Left cardiac atrium (tissue), 4 donors: ENCODE measurements at places on chromosomes 12 and 14.

DNA sequence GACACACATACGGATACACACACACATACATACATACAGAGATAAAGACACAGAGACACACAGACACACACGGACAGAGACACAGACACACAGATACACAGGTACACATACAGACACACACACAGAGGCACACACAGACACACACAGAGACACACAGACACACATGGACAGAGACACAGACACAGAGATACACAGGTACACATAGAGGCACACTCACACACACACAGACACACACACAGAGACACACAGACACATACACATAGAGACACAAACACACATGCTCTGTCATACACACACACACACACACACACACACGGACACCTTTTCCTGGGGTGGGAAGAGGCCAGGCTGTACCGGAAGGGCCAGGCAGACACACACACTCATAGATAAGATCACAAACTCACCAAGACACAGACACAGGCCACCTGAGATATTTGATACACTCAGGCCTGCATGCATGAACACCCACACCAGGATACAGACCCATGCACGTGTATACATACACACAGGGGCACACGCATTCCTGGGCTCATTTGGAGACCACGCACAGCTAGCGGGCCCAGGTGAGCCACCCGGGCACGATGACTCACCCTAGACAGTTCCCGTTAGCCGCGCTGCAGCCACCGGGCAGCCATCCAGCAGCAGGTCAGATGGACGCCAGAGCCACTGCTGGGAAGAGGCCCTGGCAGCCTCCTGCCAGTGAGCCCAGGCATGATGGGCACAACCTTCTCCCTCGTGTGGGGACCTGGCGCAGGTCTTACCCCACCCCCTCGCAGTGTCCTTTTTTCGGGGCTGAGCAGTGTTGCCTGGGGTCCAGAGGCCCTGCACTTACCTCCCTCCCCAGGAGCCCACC is 1.8 kb upstream of the AHNAK2 start:
- peak; percentile 72 for DNase-seq

- DNase-seq, result no peak
Observed at GRCh38 chr12:75892731-75893408, 138.7 kb downstream of the PHLDA1 start.

DNA sequence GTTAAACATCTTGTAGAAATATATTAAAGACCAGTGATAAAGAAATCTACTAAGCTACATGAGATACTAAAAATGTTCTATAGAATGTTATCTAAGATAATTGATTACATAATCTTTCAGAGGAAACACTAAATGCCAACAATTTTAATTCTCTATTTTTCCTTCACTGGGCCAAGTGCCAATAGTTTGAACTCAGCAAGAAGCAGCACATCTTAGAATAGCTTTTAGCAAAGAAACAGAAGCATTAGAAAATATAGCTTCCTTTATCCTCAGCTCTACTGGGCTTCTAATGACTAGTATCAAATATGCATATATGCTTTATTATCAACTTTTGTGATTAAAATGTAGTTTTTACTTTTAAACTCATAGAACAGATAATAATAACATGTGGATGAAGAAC is 461.4 kb upstream of the USP15 start:
- DNase-seq, result no peak

- no peak for DNase-seq
Observed at GRCh38 chr12:3931206-3931605, 58.0 kb upstream of the PARP11 start.

DNA sequence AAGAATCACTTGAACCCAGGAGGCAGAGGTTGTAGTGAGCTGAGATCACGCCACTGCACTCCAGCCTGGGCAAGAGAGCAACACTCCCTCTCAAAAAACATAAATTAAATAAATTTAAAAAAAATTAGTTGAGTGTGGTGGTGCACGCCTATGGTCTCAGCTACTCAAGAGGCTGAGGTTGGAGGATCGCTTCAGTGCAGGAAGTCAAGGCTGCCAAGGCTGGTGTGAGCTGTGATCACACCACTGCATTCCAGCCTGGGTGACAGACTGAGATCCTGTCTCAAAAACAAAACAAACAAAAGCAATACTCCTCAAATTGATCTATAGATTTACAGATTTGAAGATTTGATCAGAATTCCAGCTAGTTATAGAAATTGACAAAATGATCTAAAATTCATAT is 92.7 kb upstream of the RESF1 start:
- DNase-seq, result no peak

DNA sequence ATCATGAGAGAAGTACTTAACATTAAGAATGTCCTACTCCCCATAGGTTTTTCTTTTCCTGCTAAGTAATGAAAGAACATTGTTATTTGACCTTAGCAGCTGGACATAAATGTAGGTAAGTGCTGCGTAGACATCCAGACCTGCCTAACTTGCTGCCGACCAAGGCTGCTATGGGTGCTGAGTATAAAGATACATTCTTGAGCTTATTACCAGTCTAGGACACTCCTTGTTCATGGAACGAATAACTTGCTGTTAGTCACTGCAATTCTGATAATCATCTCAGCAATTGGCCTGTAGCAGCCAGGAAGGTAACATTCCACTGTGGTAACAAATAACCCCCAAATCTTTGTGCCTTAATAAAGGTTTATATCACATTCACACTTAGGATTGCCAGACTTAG is 478.1 kb downstream of the VRK1 start:
- no peak for DNase-seq

DNA sequence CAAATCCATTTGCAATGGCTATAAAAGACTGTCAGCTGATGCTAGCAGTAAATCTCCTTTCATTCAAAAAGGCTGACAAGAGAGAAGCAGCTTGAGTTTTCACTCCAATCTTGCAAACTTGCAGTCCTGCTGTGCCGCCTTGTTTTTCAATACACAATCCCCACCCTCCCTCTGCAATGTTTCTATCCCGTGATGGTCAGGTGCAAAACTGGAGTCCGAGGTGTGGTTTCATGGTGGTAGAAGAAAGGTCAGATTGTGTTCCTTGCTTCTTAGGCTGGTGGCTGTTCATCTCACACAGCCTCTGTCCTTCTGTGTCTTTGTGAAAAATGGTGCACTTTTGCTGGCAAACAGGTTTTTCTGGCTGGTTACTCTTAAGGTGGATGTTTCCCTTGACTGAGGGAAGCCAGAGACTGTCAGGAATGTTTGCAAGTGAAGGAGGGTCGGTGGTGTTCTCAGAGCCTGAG is 27.7 kb upstream of the TBX3 start:
- no peak for DNase-seq

DNA sequence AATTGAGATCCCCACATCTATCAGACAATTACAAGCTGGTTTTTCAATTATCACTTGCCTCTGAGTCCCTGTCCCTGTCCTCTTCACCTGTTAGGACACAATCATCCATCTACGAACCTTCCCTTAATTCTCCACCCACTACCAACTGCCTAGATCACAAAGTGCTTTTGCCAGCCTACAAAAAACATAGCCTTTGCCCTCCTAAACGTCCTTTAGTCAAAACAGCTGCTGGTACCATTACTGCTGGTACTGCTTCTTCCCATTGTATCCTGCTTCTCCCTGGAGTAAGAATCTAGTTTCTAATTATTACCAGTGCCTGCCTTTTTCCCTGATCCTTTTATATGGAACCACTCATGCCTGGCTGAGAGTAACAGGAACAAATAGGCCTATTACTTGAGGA is 82.1 kb downstream of the CPNE8 start:
- DNase-seq, result no peak

- no peak for DNase-seq
Observed at GRCh38 chr12:5900533-5901205, 44.4 kb downstream of the ANO2 start.

DNA sequence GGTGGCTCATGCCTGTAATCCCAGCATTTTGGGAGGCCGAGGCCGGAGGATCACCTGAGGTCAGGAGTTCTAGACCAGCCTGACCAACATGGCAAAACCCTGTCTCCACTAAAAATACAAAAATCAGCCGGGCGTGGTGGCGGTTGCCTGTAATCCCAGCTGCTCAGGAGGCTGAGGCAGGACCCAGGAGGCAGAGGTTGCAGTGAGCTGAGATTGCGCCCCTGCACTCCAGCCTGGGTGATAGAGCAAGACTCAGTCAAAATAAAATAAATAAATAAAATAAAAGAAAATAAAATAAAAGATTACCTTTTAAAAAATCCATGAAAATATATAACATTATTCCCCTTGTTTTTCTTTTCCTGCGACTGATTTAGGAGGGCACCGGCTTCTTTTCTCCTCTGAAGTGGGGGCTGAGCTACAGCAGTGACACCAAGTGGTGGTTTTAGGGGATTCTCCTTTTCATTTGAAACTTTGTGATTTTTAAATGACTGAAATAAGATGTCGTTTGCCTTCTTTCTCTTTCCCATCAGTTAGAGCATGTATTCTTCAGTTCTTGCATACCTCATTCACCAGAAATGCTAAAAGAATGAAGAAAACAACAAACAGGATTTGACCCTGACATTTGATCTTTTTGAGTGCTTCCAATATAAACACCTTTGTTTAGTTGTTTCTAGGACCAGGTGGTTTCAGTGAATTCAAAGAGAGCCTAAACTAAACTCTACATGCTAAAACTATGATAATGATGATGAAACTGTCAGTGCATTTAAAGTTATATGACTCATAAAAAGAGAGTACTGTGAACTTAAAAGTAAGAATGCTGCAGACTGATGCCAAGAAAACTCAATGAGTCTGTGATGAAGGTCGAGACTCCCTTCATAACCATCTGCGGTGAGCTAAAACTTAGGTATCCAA is 22.6 kb upstream of the PKP2 start:
- DNase-seq, result no peak

GRCh38 chr14:101788016-101788635 is 26.6 kb downstream of the PPP2R5C start:
- DNase-seq, result no peak

DNA sequence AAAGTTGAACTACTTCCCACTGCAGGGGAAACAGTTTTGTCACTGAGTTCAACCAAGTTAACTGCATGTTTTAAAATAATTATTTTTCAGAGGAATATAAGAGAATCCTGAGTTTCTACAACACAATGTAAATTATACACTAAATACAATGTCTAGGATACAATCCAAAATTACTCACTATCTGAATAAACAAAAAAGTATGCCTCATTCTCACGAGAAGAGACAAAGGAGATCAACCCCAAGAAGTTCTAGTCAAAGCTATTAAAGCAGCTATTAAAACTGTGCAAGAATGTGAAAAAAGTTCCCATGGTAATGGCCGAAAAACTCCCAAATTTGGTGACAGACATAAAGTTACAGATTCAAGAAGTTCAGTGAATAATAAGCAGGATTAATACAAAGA is 8.8 kb upstream of the KCNK13 start:
- no peak for DNase-seq

- no peak for DNase-seq
Observed at GRCh38 chr14:38197784-38198335, 9.8 kb upstream of the SSTR1 start.

- no peak for DNase-seq
Observed at GRCh38 chr12:5518584-5519365, 86.9 kb downstream of the NTF3 start.

GRCh38 chr12:19085090-19085489 is 44.4 kb upstream of the PLEKHA5 start:
- no peak for DNase-seq

GRCh38 chr12:108600702-108601007 is 2.8 kb upstream of the TMEM119 start:
- DNase-seq, result no peak

GRCh38 chr12:14135996-14136395 is 154.6 kb upstream of the GRIN2B start:
- no peak for DNase-seq

DNA sequence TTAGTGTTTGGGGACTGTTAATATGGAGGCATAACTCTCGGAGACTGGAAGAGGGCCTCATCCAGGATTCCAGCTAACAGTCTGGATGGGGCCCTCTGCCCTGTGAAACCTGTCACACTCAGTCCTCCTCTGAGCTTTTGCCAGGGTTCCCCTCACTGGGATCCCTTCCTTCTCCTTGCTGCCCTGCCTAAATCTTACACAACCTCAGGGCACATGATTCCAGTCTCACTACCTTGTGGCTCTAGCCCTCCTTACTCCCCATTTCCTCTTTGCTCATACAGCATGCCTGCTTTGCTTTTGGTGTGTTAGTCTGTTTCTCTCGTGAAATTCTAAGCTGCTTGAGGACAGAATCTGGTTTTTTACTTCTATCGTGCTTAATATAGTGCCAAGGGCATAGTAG is 942 bp upstream of the GSG1 start:
- no peak for DNase-seq

DNA sequence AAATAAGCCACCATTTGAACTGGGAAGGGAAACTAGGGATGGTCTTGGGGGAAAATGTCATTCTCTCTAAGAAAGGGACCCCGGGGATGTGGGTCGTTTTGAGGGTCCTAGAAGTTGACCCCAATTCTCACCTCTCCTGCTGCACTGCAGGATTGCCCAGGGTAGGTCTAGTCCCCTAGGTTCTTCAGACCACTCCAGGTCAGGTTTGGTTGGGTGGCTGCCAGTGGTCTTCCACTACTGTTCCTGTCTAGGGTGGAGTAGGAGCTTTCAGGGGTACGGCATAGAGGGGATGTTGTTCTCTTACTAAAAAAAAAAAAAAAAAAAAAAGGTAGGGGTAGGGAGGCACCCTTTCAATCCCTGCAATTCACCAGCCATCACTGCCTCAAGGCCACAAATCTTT is 7.3 kb downstream of the HOXC8 start:
- DNase-seq, result no peak

- no peak for DNase-seq
Observed at GRCh38 chr12:33759279-33759678, 263.0 kb upstream of the ALG10 start.

DNA sequence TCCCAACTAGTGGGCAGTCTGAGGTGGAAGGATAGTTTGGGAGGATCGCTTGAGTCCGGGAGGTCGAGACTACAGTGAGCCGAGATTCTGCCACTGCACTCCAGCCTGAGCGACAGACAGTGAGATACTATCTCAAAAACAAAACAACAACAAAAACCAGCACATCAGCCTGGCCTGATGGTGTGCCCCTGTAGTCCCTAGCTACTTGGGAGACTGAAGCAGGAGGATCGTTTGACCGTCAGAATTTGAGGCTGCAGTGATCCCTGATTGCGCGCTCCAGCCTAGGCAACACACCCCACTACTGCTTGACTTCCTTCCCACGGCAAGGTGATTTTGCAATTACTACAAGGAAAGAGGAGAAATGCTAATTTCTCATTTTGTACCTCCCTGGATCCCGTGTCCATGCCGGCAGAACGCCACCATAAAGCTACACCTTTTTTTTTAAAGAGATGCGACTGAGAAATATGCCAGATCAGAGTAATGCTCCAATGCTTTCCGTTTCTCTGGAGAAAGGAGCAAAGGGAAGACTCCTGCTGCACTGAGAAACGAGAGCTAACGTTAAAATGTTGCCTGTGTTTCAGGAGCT is 672 bp upstream of the SCFD1 start:
- DNase-seq, result peak; percentile 20

DNA sequence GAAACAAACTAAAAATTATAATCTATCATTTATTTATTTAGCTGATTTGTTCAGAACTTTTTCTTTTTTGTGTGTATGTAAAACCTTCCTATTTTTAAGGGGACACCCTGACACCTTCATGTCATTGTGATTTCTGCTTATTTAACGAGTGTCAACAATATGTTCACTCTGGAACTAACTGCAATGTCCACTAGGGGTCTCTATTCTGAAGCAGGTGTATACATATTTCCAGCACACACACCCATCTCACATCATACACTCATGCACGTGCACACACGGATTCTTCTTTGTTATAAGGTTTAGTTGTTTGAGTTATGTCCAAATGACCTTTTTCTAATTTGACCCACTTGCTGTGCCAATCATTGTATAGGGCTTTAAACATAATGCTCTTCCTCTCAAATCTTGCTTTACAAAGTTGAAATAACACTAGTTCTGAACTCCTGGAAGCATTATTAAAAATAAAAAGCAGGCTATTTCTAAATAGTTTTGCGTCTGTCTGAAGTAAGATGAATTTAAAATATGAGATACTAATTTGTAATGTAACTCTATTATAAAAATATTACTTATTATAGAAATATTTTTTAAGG is 15.5 kb downstream of the E2F7 start:
- no peak for DNase-seq
